RPMI8226 (cell line): ENCODE measurements at places on chromosomes 13 and 19.

DNA sequence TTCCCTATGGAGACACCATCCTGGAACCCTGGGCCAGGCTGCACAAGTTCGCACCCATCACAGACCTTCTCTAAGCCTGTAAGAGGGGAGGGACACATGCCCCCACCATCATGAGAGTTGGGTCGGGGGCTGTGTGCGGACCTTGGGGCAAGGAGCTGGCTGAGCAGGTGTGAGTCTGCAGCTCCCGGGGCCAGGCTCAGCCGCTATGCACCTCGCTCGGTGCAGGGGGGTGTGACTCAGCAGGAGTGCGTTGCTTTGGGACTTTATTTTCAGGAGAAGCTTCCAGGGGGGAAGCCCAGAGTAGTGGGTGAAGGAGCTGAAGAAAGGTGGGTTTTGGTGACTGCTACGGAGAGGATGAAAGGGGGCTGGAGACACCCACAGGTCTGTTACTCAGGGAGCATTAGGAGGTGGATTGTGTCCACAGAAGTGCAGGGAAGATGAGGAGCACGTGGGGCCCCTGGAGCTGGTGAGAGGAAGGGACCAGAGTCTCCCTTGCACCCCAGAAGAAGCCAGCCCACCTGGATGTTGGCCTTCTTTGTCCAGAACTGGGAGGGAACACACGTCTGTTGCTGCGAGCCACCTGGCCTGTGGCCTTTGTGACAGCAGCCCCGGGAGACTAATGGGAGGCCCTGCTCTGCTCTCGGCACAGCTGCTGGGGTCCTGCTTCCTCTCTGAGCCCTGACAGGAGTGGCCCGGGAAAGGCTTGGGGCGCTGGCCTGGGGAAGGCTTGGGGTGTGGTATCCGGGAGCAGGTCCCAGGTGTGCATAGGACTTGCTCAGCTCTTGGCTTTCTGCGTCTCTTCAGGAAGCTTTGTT, 162.6 kb downstream of the TEX29 start:
- DNase-seq = no peak

DNA sequence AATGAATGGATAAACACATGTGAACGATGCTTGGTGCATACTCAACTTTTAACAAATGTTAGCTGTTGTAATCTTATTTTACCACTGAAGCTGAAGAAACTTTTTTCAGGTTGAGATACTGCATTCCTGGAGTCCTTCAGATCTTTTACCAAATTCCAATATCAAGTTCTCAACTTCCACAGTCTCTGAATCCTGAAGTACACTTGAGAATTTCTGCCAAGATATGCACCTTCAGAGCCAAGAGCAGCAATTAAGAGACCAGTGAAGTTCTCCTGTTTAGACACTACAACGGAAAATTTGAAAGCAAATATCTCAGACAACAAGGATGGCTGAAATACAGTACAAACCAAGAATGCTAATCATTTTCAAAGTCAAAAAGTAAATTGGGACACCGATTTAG, 84.6 kb upstream of the MTIF3 start:
- no peak for DNase-seq

DNA sequence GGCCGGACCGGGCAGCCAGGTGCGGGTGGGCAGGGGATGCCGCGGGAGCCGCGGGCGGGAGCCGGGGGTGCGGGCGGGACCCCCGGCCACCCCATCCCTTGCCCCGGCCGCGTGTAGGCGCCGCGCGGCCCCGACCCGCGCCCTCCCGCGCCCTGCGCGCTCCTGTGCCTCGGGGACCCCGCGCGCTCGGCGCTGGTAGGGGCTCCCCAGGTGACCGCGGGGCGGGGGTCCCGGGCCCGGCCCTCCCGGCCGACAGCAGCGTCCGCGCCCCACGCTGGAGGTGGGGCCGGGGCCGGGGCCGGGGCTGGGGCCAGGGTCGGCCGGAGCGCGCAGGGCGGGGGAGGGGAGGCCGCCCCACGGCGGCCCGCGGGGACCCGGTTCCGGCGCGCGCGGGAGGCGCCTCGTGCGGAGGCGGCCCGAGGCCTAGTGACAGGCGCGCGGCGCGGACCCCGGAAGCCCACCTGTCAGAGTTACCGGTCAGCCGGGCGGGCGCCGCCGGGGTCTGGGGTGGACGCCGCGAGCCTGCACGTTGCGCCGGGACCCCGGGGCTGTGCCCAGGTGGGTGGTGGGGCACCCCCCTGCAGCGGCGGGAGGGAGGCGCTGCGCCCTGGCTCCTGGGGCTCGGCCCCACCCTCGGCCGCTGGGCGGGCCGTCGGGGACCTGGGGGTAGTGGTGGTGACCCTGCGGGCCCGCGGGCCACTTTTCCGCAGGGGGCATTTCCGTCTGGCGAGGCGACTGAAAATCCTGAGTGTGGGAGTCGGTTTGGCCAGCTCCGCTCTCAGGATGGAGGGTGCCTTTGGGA, 518 bp downstream of the TFDP1 start:
- peak; percentile 33 for DNase-seq

- no peak for DNase-seq
Measured at GRCh38 chr13:51805313-51805712, 1.4 kb upstream of the DHRS12 start.

GRCh38 chr13:34857558-34858325, 84.3 kb upstream of the NBEA start:
- DNase-seq = no peak

DNA sequence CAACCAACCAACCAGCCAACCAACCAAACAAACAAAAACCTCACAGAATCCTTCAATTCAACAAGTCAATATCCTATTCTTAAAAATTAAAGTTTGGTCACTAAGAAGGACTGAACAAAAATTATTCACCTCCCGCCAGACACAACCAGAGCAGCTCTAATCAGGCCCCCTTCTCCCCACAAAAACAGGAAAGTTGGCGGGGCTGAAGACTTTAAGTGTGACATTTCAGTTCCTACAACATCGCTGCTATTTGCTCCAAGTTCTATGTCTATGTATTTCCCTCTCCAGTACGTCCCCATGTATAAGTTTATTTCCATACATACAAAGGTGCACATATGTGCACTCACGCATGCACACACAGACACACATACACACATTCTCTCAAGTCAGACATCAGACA, 32.8 kb upstream of the STK24 start:
- no peak for DNase-seq

DNA sequence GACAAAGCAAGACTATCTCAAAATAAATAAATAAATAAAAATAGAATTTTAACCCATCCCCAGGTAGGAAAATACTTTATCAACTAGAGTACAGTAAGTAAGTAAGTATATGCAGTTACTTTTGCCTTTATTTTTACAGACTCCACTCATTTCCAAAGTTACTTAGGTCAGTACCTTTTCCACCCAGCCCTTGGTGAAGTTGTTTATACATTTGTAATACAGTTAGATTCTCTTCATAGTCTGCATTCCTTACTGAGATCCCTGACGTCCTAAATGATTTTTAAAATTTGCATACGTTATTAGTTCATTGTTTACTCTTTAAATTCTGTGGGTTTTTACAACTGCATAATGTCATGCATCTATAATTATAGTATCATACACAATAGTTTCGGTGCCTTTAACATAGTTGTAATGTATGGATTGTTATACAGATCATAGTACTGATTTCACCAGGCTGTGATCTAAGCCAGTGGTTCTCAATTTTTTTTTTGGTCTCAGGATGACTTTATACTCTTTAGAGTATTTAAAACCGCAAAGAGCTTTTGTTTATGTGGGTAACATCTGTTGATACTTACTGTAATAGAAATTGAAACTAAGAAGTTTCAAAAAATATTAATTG, 10.4 kb downstream of the SETDB2 start:
- DNase-seq = peak; percentile 26

- no peak for DNase-seq
Measured at GRCh38 chr13:80157261-80157932, 183.5 kb downstream of the SPRY2 start.

- peak; percentile 57 for DNase-seq
Measured at GRCh38 chr13:29196409-29197074, 376.4 kb downstream of the MTUS2 start.

GRCh38 chr13:79531542-79532254, 50.7 kb downstream of the NDFIP2 start:
- no peak for DNase-seq

DNA sequence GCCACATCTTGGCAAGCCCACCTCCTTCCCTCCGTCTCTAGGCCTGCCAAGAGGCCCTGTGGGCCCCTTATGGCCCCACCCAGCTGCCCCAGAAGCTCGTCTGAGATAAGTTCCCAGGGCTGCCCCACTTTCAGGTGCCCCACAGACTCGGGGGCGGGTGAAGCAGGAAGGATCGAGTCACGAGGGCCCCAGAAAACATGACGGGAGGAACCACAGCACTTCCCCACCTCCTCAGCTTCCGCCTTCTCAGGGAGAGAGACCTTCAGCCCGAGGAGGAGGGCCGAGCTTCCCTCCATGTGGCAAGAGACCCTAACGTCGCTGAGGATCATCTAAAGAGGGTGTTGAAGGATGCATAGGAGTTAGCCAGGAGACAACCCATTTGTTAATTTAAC, 4.5 kb upstream of the IL12RB1 start:
- DNase-seq = no peak

- DNase-seq = no peak
Measured at GRCh38 chr13:58706421-58706820, 1074.9 kb downstream of the PCDH17 start.
